ENCODE measurements at places on chromosomes 4 and X.

DNA sequence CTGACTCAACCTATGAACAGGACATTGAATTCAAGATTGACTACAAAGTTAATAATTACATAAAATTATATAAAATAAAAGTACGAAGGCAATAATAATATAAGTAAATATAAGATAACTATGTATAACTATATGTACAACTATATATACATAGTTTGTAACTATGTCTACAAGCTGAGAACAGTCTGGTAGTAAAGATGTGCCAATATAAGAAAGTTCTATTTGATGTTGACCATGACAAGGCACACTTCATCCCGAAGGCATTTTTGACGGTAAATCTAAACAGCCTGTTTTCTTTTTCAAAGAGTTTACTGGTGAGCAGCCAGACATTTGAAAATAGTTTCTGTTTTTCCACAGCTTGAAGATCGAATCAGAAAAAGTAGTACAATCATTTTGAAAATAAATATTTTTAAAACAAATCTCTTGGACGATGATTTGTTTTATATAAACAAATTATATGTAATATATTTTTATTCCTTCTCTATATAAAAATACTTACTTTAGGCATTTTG lies 112.9 kb downstream of the CEP44 start:
- H3K4me1 ChIP-seq, result no peaks in the 10 kb centered on the region
- no peak overlapping the region for H3K27ac ChIP-seq
- no peaks in the 10 kb centered on the region for H3K27me3 ChIP-seq
- no peaks in the 10 kb centered on the region for H3K36me3 ChIP-seq
- DNase-seq, result no peak

- H3K4me1 ChIP-seq, result peaks cover 7% of the 10 kb centered on the region
- DNase-seq, result no peak
- no peak overlapping the region for H3K27ac ChIP-seq
- no peak overlapping the region for H3K4me3 ChIP-seq
Observed at GRCh38 chr4:70437197-70437596, 34.8 kb upstream of the MUC7 start.

GRCh38 chr4:85736571-85736970 lies 261.6 kb downstream of the ARHGAP24 start:
- H3K4me1 ChIP-seq, result no peaks in the 10 kb centered on the region
- H3K27ac ChIP-seq, result no peak overlapping the region
- H3K36me3 ChIP-seq, result no peaks in the 10 kb centered on the region
- DNase-seq, result no peak
- H3K4me3 ChIP-seq, result no peak overlapping the region

- no peaks in the 10 kb centered on the region for H3K36me3 ChIP-seq
- DNase-seq, result no peak
- no peak overlapping the region for H3K27ac ChIP-seq
- H3K27me3 ChIP-seq, result no peaks in the 10 kb centered on the region
- no peak overlapping the region for H3K4me3 ChIP-seq
Observed at GRCh38 chr4:23782778-23783437, 106.9 kb downstream of the PPARGC1A start.

DNA sequence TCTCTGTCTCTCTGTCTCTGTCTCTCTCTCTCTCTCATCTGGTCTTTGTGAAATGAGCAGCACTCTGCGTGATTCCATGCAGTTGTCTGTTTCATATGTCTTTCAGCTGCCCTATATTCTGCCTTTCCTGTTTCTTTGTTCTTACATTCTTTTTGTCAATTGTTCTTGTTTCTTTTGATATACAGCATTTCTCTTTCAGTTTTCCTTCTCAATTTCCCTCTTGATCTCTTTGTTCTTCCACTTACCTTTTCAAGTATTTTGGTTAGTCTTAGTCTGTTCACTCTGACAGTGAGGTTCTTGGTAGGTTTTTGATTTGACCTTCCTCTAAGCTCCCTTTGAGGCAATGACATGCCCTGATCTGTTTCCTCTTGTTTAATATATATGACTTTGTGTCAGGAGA lies 20.4 kb downstream of the ZNF157 start:
- H3K4me1 ChIP-seq, result no peaks in the 10 kb centered on the region
- no peaks in the 10 kb centered on the region for H3K36me3 ChIP-seq
- no peak overlapping the region for H3K27ac ChIP-seq
- DNase-seq, result no peak

GRCh38 chr4:113468165-113469022 lies 293.1 kb downstream of the CAMK2D start:
- no peaks in the 10 kb centered on the region for H3K27me3 ChIP-seq
- peak; percentile 38 for DNase-seq
- H3K4me1 ChIP-seq, result peaks cover 6% of the 10 kb centered on the region
- H3K4me3 ChIP-seq, result no peak overlapping the region
- H3K36me3 ChIP-seq, result no peaks in the 10 kb centered on the region
- peak overlapping the region; percentile 17 for H3K27ac ChIP-seq

DNA sequence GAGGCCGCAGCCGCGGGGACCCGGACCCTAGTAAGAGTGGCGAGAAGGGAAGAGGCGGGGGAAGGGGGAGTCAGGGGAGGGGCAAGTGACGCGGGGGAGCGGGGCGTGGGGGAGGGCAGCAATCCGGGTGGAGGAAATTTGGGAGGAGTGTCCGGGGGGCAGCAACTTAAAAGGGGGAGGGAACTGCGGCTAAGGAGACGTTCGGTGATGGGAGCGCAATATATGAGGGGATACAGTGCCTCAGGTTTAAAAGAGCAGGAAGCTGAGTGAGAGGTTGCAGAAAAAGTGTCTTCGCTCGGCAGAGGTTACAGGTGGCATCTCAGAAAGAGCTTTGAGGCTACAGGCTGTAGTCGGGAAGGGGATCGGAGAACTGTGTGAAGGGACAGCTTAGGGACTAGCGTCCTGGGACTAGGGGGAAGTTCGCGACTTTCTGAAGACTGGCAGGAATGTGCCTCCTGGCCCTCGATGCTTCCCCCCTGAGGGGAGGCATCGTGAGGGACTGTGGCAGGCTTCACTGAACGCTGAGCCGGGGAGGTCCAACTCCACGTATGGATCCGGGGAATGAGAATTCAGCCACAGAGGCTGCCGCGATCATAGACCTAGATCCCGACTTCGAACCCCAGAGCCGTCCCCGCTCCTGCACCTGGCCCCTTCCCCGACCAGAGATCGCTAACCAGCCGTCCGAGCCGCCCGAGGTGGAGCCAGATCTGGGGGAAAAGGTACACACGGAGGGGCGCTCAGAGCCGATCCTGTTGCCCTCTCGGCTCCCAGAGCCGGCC lies 519 bp downstream of the FOXO4 start:
- peaks cover 10% of the 10 kb centered on the region for H3K27me3 ChIP-seq
- H3K36me3 ChIP-seq, result no peaks in the 10 kb centered on the region
- no peak for DNase-seq

DNA sequence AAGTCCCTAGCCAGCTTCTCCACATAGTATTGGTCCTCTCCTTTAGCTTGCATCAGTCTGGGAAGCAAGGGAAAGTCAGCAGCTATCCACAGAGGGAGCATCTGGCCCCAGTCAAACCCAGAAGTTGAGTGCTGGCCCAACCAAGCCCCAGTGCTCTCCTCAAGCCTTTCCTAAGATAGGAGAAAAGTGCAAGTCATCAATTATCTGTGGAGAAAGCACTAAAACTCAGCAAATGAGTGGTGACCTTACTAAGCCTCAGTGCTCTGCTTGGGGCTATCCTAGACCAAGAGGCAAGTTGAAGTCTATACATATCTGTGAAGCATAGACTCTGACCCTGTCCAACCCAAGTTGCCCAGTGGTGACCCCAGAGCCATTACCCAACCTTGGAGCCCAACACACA lies 28.5 kb upstream of the MAGEE1 start:
- no peak overlapping the region for H3K27ac ChIP-seq
- no peaks in the 10 kb centered on the region for H3K36me3 ChIP-seq
- H3K4me1 ChIP-seq, result no peaks in the 10 kb centered on the region
- DNase-seq, result no peak

DNA sequence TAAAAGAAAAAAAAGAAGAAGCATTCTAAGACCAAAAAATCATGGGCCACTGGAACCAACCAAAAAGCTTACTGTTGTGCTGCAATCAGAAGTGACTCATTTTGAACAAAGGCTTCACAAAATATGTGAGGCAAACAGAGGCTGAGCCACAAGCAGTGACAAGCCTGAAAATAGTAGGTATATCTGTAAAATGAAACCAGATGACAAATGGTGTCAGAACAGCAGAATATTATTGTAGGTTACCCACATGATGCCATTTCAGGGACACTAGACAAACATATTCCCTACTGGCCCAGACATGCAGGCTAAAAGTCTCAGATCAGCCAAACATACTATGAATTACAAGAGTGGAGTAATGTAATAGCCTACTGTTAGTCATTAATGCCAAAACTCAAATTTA lies 1301.8 kb upstream of the DIAPH2 start:
- no peaks in the 10 kb centered on the region for H3K27me3 ChIP-seq
- no peak overlapping the region for H3K4me3 ChIP-seq

DNA sequence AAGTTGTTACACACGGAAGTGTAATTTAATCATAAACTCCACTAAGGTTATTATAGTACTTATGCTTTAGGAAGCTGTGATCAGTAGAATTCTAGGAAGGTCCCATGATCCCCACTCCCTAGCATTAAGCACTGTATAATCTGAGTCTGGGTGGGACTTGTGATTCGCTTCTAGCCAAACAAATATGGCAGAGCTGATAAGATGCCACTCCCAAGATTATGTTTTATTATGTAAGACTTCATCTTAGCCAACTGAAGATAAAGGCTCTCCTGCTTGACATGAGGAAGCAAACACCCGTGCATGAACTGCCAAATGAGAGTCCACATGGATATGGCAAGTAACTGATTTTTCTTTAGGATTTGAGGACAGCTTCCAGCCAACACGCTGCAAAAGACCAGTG lies 186.4 kb upstream of the NDST3 start:
- no peak overlapping the region for H3K27ac ChIP-seq
- H3K36me3 ChIP-seq, result no peaks in the 10 kb centered on the region
- DNase-seq, result no peak
- H3K4me1 ChIP-seq, result no peaks in the 10 kb centered on the region

DNA sequence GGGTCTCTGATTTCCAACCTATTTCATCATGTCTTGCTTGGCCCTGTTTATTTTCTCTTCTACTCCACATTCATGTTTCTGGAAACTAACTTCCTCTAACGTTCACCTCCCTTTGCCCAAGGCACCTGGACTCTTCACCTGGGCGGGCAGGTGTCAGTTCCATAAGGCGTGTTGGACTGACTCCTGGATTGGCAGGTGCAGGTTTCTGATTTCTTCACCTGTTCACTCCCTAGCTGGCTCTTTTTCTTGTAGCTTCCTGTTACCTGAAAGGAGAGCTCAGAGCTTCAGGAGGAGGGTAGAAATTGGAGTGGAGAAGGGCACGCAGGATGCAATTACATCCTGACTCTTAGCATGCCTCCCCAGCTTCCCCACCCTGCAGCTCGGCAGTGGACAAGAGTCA lies 350.8 kb upstream of the KLF3 start:
- DNase-seq, result no peak
- H3K27me3 ChIP-seq, result no peaks in the 10 kb centered on the region
- no peaks in the 10 kb centered on the region for H3K36me3 ChIP-seq
- peaks cover 3% of the 10 kb centered on the region for H3K4me1 ChIP-seq
- no peak overlapping the region for H3K27ac ChIP-seq
- no peak overlapping the region for H3K4me3 ChIP-seq

All from neuronal stem cell (in vitro differentiated cells).